ENCODE measurements at places on chromosomes 5 and 9.
A peak's percentile ranks its signal among the peaks of the same experiment; 100 is the strongest.

DNA sequence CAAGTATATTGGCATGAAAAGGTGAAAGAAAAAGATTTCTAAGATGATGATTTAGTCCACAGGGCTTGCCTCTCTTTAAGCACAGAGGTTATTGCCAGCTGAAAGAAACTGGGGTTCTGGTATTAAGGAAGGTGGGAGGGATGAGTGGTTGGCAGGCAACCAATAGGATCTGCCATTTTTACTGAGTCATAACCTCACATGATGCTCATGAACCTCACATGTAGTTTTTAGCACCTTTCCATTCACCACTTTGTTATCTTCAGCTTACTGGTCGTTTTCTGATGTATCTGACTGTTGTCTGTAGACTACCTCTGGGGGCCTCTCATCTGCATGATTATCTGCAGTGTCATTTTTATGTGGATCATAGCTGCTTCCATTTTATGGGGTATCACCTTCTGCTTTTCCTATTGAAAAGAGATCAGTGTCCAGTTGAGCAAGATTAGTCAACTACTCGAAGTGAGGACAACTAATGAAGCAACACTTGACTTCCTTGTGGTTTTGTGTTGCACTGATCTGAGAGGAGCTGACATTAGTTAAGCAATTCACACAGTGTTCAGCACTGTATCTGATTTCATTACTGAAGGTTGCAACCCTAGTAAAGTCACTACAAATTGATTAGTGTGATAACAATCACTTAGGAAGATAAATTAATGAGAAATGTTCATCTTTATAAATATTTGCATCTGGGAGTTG is 186.3 kb downstream of the SGCD start:
- no peak for ATAC-seq

- no peak for ATAC-seq
These were observed 57.7 kb downstream of the COL5A1 start for GRCh38 chr9:134699343-134699740.

DNA sequence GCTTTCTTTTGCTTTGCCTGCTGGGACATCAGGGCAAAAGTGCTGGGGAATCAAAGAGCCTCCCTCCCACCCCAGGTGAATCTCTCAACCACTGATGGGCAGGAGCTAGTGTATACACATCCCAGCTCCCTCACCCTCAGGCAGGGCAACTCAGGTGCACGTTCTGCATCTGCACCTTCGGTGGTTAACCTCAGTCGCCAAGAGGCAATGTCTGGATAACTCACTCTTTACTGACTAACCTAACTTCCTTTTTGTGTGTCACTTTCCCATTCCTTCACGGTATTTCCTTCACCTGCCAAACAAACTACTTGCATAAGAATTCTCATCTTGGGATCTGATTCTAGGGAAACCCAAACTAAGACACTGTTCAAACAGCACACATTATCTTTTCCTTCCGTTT is 26.3 kb downstream of the CNTFR start:
- ATAC-seq = peak; percentile 42

GRCh38 chr5:42881416-42882117 is 69.9 kb upstream of the SELENOP start:
- ATAC-seq = no peak

DNA sequence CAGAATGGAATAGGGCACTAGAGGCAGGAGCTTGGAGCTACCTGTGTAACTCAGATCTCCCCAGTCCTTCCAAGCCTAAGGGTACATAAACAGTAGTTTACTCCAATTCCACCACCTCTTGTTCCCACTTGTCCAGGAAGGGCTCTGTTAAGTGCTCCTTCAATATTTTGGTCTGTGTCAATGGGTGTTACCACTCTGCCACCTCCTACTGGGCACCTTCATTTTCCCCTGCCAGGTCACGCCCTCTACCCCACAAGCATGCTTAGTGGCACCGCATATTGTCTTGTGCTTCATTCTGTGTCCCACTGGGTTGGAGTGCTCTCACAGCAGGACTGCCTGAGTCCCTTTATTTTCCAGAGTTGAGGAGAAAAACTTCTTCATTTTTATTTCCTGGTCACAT is 459.8 kb downstream of the ARHGEF28 start:
- ATAC-seq = peak; percentile 19

DNA sequence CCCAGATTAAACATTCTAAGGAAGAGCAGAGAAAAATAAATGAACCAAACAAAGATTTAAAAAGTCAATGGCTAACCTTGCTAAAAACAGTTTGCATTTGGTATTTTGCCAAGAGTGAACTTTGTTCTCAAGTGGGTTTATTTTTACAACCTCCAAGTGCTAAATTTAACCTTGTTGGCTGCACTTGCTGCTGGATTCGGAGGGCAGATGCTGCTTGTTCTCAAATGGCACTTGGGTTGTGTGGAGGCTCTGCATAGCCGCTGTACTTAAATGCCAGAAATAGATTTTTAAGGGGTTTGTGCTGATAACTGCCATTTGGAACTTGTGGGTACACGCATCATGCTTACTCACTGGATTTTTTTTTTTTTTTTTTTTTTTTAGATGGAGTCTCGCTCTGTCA is 13.3 kb upstream of the SPATA24 start:
- ATAC-seq = no peak

DNA sequence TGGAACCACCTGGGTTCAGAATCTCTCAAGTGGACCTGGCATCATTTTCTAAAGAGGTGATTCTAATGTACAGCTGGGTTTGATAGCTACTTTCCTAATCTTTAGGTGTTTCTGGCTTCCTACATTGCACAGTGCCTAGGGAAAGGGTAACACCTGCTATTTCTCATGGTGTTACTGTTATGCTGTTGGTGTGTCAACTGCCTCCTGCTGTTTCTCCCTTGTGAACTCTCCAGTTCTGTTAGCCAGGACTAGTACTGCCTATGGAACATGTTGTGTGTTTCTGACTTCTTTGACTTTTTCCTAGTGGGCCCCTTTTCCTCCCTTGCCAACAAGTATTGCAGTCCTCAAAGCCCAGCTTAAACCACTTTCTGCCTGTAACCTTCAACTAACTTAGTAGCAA is 5.5 kb downstream of the ARHGEF28 start:
- no peak for ATAC-seq

GRCh38 chr5:164230341-164230740 is 724.9 kb downstream of the MAT2B start:
- ATAC-seq = no peak

- no peak for ATAC-seq
These were observed 3.6 kb downstream of the NEURL1B start for GRCh38 chr5:172644711-172645110.

- no peak for ATAC-seq
These were observed 85.0 kb downstream of the DNAH5 start for GRCh38 chr5:13859270-13860065.

- ATAC-seq = peak; percentile 3
These were observed 694 bp upstream of the PHPT1 start for GRCh38 chr9:136848393-136849037.

DNA sequence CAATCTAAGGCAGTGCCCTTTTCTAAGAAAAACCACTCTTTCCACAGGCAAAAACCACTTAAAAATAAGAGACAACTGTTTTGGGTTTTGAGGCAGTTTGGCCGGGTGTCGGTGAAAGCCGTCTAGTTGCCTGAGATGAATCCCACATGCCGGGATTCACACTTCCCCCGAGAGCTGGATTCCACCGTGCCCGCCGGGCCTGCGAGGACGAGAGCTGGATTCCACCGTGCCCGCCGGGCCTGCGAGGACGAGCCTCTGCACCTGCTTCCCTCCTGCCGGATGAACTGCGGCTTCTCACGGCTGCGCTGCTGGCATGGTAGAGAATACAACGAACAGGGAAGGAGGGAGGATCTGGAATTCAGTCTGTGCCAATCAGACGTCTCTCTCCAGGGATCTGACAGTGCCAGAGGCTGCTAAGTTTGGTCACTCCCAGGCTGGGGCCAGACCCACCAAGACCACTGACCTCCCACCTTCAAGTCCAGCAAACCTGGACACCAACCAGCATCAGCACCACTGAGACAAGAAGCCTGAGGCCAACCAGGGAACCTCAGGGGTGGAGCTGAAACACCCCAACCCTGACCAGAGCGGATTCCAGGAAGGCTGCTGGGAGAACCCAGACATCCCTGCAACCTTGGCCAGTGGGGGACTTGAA is 23.0 kb downstream of the VAV2 start:
- ATAC-seq = no peak

DNA sequence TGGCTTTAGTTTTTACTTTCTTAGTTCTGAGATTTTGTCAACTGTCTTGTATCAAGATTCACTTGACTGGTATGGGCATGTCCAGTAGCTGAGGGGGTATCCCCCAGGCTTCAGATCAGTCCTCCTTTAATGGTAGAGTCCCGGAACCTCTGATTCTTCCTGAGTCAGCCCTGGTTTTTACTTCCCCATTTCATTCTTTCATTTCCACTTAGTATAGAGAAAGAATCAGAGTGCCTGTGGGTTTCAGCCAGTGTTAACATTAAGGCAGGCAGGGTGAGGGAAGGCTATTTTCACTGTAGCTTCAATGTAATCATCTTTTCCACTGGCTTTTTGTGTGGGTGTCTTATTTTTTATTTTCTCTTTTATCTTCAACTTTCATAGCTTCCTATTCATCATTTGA is 8.3 kb upstream of the COMMD10 start:
- ATAC-seq = peak; percentile 96

- ATAC-seq = no peak
These were observed 103.8 kb downstream of the YTHDC2 start for GRCh38 chr5:113617191-113617796.

DNA sequence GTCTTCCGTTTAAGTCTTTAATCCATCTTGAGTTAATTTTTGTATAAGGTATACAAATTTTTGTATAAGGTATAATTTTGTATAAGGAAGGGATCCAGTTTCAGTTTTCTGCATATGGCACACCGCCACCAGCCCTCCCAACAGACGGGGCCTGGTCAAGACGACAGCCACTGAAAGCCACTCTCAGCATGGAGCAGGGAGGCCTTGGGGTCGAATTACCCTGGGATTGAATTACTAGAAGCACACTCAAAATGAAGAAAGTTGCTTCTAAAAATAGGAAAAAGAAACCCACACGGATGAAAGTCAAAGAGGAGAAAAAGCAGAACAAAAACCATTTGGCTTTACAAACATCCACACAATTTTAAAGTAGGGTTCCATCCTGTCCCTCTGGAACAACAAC is 586.2 kb upstream of the ADAMTS16 start:
- ATAC-seq = no peak

GRCh38 chr5:42950456-42951292 is 89.4 kb downstream of the ANXA2R start:
- ATAC-seq = peak; percentile 74

DNA sequence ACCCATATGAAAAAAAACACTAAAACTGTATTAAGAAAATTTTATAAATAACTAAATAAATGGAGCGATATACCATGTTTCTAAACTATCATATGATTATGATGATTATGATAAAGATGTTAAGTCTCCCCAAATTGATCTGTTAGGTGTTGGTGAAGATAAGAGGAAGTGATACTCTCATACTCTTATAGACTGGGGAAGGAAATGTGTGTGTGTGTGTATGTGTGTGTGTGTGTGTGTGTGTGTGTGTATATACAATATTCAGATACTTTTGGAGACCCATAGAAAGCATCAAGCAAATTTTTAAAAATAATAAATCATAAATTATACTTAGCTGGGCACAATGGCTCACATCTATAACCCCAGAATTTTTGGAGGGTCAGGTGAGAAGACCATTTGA is 62.9 kb downstream of the TMEM232 start:
- ATAC-seq = no peak

DNA sequence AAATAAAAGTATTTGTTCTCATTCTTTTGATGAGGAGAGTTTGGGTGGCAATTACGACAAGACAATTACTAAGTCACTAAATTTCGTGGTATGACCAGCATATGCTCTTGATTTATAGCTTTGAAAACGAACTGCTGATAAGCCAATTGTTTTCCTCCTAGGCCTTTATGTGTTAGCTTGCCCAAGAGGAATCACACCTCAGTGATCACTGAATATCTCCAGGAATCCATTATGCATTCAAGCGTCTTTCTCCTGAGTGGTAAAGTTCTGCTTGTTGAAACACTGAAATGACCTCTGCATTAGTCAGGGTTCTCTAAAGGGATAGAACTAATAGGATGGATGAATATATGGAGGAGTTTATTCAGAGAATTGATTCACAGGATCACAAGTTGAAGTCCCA is 677.7 kb upstream of the MEF2C start:
- no peak for ATAC-seq

DNA sequence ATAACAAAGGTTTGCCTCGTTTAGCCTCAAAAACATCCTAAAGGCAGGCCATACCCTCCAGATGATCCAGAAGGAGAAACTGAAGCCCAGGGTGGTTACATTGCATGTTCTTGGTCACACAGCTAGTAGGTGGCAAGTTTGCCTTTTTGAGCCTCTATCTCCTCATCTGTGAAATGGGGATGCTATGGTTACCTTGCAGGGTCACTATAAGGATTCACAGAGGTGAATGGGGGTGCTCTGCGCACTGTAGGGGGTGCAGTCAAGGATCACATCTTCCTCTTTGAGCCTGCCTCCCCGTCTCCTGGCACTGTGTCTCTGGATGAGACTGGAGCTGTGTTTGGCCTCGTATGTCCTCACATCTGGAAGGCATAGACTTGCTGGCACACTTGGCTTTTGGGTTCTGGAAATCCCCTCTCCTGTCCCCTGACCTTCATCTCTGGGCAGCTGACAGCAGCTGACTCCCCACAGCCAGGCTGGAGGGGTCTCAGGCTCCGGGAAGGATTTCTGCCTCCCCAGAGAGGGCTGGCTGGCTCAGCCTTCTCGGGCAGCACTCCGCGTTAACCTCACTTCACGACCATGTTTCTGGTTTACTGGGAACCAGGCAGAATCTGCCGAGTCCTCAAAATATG is 167.7 kb downstream of the RGS3 start:
- ATAC-seq = no peak

DNA sequence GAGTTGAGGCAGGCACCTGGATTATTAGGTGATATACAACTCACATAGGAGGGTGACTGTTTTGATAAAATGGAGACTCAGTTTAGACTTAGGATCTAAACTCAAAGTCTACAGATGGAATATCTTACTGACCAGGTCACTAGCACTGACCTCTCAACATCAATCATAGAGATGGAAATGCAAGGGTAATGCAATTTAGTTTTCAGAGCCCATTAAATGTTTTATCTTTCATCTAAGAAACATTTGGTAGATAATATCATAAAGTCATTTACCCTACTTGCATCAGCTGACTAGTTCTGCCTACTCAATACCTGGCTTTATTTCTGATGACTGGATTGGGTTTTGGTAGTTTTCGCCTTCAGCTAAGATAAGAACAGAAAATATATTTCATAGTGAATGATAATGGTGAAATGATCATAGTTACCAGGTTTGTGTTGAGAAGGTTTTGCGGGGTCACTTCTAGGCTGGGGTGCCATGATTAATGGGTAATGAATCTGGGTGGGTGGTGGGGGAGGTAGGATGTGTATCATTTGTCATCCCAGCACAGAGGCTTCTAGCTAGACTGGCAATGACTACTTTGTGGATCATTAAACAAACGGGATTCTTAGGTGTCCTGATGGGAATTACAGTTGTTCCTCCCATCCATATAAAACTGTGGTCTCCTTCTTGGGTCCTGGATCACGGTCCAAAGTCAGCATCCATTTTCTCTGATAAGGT is 173.4 kb downstream of the PPP2R2B start:
- ATAC-seq = no peak

- ATAC-seq = no peak
These were observed 34.0 kb downstream of the ADAM19 start for GRCh38 chr5:157541447-157542118.

All from activated T-helper 17 cell treated with anti-CD3 and anti-CD28 coated beads, Interleukin-2, amount 50 U/mL, for 72 hours (primary cell).